ENCODE measurements at places on chromosomes 2 and 18. TPM values are rescaled to one million over a fixed set of nuclear protein-coding genes. Genes with fewer than 3 reads are reported as not detected.

DNA sequence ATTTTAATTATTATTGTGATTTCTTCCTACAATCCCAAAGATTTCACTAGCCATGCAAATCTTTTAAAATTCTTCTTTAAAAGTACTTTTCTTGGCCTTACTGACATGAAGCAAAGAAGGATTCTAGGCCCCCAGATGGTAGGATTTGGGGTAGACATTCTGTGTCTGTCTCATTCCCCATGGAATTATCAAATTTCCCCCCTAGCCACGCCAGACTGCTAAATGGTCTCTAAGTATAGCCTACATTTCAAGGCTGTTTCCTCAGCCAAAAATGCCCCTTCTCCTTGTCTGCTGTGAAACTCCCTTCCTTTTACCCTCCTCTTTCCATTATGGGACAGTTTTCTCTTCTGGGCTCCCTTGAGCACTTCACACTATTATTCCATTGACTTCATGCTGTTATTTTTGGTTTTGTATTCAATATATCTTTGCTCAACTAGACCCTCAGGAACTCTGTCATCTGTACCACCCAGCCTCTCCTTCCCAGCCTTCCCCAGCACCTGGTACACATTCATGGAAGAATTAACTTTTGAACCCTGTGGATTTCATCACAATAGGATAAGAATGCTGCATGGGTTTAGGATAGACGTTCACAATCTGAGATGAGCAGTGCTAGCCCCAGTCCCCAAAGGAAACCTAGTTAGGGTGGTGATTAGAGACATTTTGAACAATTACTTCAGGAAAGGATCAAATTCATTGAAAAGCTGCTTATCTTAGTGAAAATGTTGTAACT lies 21.5 kb upstream of the CYP1B1 start:
- no peak for DNase-seq

- DNase-seq = no peak
Observed at GRCh38 chr2:240288087-240288521, 147.4 kb upstream of the GPC1 start.

- DNase-seq = peak; percentile 61
Observed at GRCh38 chr2:181178823-181179412, 198.5 kb downstream of the UBE2E3 start.

DNA sequence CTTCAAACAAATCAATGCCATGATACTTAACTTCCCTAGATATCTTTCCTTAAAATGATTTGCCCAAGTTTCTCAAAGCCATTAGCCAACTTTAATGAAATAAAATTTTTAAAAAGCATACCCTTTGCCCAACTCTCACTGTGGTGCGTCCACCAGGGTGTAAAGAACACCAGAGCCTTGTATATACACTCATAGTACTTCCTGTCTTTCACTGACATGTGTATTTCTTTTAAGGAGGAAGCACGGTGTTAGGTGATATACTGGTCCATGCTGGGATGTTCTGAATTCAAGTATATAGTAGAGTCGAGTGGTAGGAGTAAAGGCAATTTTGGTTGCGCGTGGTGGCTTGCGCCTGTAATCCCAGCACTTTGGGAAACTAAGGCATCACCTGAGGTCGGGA lies 22.7 kb downstream of the AAK1 start:
- no peak for DNase-seq

The FAM110C gene
- total RNA-seq = 0.44 TPM

DNA sequence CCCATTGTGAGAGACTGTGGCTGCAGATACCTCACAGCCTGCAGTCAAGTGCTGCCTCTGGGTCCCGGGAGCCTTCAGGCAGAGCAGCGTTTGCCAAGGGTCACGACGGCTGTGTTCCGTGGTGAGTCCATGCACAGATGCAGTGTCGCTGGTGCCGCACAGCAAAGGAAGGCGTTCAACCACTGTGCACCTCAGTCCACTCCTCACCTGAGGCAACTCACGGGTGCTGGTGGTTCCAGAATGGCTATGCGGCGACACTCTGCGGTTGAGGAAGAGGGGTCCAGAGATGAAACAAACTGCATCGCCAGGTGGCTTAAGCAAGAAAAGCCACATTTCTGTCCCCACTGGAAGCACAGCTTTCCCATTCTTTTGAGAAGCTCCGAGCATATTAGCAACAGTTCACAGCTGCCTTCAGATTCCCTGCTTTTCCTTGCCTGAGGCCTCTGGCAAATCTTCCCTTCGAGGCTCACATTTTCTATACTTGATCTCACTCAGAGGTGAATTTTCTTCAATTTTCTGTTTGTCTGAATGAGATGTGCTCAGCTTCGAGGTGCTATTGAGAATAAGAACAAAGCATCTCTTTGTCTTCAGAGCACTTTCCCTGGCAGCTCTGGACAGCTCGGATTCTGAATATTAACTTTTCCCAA lies 208.8 kb upstream of the TWIST2 start:
- no peak for DNase-seq

- no peak for DNase-seq
Observed at GRCh38 chr2:59312967-59313940, 1072.1 kb upstream of the FANCL start.

The DARS1 gene
- 146 TPM for total RNA-seq

The STEAP3 gene
- total RNA-seq = 0.22 TPM

DNA sequence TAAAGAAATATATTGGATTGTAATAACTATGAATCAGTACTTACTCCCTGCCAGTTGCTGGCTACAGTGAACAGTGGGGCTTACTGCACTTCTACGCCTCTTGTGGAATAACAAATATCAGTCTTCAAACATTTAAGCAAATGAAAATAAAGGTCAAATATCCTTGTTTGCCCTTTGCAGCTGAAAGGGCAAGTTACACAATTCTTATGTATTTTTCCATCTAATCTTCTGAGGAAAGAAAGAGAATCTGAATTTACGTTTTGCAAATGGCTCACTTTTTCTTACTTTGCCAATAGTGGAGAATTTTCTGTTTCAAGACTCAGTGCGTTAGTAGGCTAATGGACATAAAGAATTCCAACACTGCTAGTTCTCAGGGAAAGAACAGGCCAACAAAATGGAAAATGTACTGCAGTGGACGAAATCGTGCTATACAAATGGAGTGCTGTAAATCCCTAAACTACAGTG lies 157.2 kb upstream of the TMEM200C start:
- DNase-seq = no peak

The LYPD6B gene
- not detected for total RNA-seq

The MSH2 gene
- 58.5 TPM for total RNA-seq

DNA sequence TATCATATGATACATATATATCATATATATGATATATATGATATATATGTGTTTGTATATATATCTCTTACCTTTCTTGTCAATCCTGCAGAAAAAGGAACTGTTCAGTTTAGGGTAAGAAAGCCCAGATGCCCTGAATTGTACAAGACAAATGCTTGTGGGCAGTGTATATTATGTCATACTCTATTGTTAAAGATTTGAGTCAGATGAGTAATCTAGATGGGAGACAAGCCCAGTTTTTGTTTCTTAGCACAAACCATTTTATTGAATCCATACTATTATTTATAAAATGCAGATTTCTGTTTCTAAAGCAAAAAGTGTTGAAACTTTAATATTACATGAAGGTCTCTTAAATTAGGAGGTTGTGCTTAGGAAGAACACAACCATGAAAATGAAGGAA lies 90.6 kb downstream of the VRK2 start:
- DNase-seq = no peak

DNA sequence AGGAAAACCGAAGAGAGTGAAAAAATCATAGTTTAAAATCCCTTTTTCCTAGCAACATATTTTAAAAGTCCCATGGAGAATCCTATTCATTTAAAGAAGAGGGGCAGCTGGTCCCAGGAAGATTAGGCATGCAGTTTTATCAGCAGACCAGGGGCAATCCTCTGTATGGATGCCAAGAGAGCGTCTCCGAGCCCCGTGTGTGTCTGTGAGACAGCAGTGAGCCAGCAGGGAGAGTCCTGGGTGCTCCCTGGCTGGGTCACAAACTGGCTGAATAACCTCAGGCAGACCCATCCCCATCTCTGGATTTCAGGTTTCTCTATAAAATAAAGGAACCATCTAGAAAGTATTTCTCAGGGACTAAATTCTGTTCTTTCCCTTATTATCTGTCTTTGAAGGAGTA lies 128.2 kb upstream of the RIOK3 start:
- DNase-seq = no peak

The MBP gene
- 59.5 TPM for total RNA-seq

- DNase-seq = no peak
Observed at GRCh38 chr2:237192881-237193280, 107.2 kb downstream of the COPS8 start.

DNA sequence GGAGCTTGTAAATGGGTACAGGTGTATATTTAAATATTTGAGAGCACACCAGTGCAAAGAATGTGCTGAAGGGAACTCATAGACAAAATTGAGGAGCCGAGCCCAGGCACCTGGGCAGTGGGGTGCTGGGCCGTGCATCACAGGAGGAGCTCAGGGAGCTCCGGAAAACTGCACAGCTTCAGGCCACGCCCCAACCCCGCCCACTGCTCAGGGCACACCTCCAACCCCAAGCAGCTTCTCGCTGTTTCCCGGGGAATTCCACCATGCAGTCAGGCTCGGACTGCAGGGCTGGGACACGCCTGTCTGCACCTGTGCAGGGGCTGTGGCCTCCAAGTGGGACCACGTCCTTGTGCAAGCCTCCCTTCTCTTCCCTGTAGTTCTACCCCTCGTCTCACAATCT lies 243.0 kb downstream of the HDAC4 start:
- DNase-seq = no peak

DNA sequence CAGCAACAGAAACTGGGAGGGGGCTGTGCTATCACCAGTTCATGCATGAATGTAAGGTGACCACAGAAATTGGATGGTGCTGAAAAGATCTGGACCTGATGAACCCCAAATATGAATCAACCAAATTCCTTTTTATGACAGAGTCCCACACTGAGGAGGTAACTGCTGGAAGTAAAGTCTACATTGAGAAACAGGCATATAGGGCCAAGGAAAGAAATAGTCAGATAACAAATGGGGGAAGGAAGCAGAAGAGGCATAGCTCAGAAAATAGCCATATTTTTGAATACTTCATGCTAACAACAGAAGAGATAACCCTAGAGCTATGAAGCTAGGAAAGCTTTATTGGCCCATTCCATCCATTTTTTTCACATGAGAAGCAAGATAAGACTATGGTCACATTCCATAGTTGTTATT lies 25.8 kb downstream of the ZC3H6 start:
- DNase-seq = no peak

The LCT gene
- total RNA-seq = 0.29 TPM

GRCh38 chr2:200050921-200051610 lies 95.7 kb downstream of the MAIP1 start:
- no peak for DNase-seq

DNA sequence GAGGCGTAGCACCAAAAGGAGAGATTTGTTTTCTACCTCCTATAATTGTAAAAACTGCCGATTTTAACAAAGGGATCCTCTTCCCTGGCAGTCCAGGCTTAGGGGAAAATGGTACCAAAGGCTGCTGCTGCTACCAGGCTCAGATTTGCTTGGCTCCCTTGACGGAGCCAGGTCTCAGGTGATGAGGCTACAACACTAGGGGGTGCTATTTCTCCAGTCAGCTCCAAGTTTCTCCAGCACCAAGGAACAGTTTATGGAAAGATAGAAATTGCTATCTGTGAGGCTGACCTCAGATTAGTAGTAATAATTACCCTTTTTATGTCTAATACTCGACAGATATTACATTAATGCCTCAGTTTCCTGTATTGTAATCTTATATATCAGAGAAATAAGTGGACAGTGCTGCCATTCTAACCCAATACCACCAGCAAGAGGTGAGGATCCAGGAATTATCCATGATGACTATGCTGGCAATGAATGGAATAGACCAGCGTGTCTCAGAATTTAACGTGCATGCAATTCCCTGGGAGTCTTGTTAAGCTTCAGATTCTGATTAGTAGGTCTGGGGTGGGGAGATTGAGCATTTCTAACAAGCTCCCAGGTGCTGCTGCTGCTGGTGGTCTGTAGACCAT lies 111.3 kb downstream of the ESCO1 start:
- DNase-seq = no peak

- no peak for DNase-seq
Observed at GRCh38 chr2:161116509-161116908, 43.7 kb upstream of the TANK start.

DNA sequence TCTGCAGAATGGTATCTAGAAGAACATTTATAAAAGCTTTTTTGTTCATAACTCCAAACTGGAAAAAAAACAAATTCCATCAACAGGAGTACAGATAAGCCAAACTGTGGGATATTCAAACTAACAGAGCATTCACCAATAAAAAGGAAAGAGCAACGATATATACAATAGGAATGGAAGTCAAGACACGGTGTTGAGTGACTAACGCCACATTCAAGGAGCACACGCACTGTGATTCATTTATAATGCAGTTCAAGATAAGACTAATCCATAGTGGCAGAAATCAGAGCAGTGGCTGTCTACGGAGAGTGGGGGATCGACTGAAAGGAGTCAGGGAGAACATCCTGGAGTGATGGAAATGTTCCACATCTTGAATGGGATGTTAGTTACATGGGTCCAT lies 70.7 kb downstream of the CABYR start:
- DNase-seq = no peak

The UGT1A5 gene
- total RNA-seq = not detected

GRCh38 chr18:9732031-9732430 lies 23.9 kb downstream of the RAB31 start:
- no peak for DNase-seq

The CROCC2 gene
- not detected for total RNA-seq

DNA sequence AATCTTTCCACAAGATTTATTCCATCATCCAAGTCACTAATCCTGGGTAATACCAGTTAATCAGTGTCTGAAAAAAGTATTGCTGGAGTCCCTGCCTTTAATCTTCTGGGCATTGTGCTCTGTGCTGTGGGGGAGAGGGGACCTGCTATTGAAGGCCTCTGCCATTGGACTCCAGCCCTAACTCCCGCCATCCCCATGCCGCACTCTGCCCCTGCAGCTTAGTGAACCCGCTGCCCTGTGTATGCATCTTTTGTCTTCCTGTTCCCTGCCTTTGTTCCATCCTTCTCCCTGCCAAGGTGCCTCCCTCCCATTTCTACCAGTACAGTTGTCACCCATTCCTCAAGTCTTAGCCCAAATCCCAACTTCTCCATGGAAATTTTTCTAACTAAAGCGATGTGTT lies 113.8 kb upstream of the EPAS1 start:
- DNase-seq = no peak

DNA sequence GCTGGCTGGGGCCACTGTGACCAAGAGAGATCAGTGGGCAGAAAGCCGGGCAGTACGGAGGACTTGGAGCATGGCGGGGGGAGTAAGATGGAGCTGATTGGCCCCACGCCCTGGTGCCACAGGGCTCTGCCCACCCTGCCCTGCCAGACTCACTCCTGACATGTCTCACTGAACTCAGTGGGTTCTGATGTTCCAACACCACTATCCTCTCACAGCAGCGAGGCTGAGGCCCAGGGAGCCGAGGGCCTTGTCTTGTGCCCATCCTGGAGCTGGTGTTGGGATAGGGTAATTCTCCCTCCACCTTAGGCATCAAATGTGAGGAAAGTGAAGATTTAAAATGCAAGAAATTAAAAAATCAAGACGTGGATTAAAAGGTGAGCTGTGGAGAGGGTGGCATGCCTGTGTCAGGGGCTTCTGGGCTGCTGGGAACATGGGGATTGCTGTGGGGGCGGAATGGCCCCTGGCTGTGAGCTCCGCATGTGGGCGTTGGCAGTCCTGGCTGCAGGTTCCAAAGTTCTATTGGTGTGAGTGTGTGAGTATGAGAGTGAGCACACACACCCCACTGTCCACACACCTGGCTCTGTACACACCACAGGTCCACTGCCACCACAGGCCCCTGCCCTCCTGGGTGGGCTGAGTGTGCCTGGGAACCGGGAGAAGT lies 283.5 kb upstream of the HS6ST1 start:
- no peak for DNase-seq

All from CD8-positive, alpha-beta memory T cell (primary cell).